ENCODE measurements at places on chromosomes 12 and 14. TPM values are rescaled to one million over a fixed set of nuclear protein-coding genes. Genes with fewer than 3 reads are reported as not detected.

DNA sequence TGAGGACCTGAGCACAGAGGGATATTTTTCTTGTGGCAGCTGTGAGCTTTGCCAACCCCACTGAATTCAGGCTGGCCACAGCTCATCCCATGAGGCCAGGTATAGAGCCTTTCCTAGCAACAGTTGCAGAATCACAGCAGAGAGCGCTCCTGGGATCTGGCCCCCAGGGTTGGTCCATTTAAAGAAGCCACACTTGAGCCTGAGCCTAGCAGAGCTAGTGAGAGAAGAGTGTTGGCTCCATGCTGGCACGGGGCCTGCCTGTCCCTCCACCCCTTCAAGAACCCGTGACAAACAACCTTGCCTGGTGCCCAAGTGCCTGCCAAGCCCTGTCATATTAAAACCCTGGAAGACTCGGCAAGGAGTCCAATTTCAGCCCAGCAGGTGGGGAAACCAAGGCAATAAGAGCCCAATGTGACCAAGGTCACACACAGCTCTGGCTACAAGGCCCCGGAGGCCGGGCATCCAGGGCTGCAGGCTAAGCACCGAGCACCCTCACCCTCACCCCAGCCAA is 91.6 kb downstream of the LRRC74A start:
- no peak overlapping the region for H3K4me3 ChIP-seq
- no peak for DNase-seq
- H3K27ac ChIP-seq: peak overlapping the region; percentile 50
- no peaks in the 10 kb centered on the region for H3K27me3 ChIP-seq
- peaks cover 51% of the 10 kb centered on the region for H3K4me1 ChIP-seq
- H3K36me3 ChIP-seq: no peaks in the 10 kb centered on the region

DNA sequence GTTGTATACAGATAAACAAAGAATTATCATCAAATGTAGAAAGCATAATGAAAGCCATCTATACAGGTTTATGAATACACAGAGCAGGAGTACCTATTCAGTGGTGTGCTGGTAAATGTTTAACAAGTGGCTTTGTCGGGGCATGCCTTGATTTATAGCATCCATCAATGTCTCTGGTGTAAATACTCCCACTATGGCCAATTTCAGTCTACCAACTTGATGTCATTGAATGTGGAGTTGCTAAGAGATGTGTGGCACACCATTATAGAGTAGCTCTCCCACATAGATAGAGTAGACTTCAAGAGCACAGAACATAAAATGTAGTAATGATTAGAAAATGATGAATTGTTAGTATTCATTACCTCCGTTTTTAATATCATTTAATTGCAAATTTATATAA is 9.3 kb downstream of the GRIP1 start:
- no peaks in the 10 kb centered on the region for H3K27me3 ChIP-seq
- H3K4me3 ChIP-seq: no peak overlapping the region
- no peak overlapping the region for H3K27ac ChIP-seq
- no peaks in the 10 kb centered on the region for H3K36me3 ChIP-seq
- DNase-seq: no peak

Gene MIA2
- 19.1 TPM for polyA plus RNA-seq

GRCh38 chr12:124862768-124863415 is 772 bp downstream of the SCARB1 start:
- no peaks in the 10 kb centered on the region for H3K36me3 ChIP-seq
- peaks cover 42% of the 10 kb centered on the region for H3K4me1 ChIP-seq
- no peak for DNase-seq
- peak overlapping the region; percentile 55 for H3K4me3 ChIP-seq
- peak overlapping the region; percentile 69 for H3K27ac ChIP-seq

- H3K4me1 ChIP-seq: peaks cover 28% of the 10 kb centered on the region
- H3K4me3 ChIP-seq: peak overlapping the region; percentile 50
- no peaks in the 10 kb centered on the region for H3K27me3 ChIP-seq
- H3K36me3 ChIP-seq: no peaks in the 10 kb centered on the region
These were observed 1.0 kb upstream of the CLIP1 start for GRCh38 chr12:122423258-122424165.

Data from CD14-positive monocyte (primary cell).